Stimulated activated CD8-positive, alpha-beta memory T cell treated with anti-CD3 and anti-CD28 coated beads, Interleukin-4, amount 100 ng/mL, for 1 hour (primary cell): ENCODE measurements at places on chromosomes 7 and 10.

GRCh38 chr7:32670110-32671025 is 175.1 kb downstream of the AVL9 start:
- no peak for DNase-seq

GRCh38 chr10:122990278-122990677 is 10.1 kb downstream of the PSTK start:
- DNase-seq, result no peak

- no peak for DNase-seq
Observed at GRCh38 chr10:24575481-24576002, 148.1 kb downstream of the ARHGAP21 start.

- DNase-seq, result no peak
Observed at GRCh38 chr7:135707570-135707966, 20.4 kb downstream of the SLC13A4 start.

DNA sequence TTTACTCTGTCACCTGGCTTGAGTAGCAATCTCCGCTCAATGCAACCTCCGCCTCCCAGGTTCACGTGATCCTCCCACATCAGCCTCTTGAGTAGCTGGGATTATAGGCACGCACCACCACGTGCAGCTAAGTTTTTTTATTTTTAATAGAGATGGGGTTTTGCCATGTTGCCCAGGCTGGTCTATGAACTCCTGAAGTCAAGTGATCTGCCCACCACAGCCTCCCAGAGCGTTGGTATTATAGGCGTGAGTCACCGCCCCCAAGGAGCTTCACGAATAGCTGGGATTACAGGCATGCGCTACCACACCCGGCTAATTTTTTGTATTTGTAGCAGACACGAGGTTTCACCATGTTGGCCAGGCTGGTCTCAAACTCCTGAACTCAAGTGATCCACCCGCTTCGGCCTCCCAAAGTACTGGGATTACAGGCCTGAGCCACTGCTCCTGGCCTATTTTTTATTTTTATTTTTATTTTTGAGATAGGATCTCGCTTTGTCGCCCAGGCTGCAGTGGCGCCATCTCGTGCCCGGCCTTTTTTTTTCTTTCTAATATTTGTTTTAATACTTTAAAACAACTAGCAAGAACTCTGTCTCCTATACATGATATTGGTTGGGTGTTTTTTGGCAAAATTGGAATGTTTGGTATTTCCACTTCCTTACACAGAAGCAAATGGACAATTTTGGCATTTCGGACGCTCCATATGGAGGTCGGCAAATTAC is 1.1 kb downstream of the EFCAB10 start:
- DNase-seq, result no peak

GRCh38 chr10:34280599-34281374 is 534.3 kb downstream of the PARD3 start:
- no peak for DNase-seq

GRCh38 chr7:123499211-123499970 is 35.0 kb downstream of the IQUB start:
- no peak for DNase-seq

DNA sequence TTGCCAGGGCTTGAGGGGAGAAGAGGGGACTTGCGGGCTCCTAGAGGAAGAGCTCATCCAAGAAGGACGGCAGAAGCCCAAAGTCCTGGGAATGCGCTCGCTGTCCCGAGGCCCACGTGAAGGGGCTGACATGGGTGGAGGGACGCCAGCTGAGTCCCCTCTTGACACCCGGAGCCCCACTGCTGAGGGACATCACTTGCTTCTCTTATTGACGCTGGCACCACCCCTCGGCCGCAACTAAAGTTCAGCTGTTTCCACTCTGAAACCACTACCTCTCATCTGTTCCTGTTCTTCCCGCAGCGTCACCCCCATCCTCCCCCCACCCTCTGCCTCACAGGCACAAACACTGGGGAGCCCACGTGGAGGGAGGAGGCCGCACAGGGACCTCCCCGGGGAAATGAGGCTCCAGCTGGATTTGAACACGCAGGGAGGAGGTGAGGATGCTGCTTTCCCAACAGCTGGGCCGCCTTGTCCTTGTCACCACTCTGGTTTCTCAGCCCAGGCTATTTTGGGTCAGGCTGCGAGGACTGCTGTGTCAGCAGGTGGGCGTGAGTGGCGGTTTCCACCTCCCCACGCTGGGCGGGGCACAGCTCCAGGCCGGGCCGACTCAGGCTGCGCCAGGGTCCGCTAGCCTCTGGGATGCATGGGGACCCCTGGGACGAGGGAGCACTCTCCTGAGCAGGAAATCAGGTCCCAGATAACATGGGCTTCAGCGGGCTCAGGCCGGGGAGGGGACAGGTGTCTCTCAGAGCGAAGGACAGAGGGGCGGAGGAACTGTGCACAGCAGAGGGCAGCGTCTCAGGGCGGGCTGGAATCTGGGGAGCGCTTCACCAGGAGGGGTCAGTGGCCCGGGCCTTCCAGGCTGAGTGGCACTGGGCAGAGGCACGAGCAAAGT is 156.3 kb downstream of the ZNF248 start:
- no peak for DNase-seq

GRCh38 chr7:100546129-100546925 is 7.3 kb downstream of the AGFG2 start:
- no peak for DNase-seq

- no peak for DNase-seq
Observed at GRCh38 chr7:108048422-108048821, 45.5 kb upstream of the LAMB1 start.

GRCh38 chr7:152664636-152665035 is 11.3 kb downstream of the XRCC2 start:
- no peak for DNase-seq

DNA sequence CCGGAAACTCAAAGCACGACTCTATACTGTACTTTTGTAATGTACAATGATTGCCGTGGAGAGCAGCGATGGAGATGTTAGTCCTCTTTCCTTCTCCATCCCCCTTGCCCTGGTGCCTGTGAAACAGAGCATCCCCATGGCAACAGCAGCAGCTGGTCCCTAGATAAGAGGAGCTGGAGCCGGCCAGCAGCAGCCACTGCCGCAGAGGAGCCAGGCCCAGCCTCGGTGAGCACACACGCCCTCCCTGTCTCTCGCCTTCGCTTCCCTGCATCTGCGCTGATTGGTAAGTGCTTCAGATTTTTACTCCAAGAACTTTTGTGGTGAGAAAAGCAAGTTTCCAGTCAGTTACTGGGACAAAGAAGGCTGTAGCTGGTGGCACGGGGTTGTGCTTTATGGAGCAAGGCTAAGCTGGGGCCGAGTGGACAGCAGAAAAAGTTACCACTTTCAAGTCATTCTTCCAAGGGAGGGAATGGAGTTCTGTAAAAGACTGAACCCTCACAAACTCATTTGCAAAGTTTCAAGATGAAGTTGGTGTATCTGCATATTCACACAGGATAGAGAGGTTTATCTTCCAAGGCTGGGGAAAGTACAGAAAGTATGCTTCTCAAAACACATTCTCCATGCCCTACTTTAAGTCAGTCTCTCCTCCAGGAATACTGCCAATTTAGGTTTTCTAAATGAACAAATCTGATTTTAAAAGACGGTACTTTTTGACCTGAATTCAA is at the start of gene PPP1R17:
Gene PPP1R17 (plus strand): TSS at position 192 of the 725 bp plus-strand sequence. CDS start 5,227 bp downstream, outside the sequence.
- no peak for DNase-seq
